ENCODE measurements at places on chromosomes 2 and 18.
A peak's percentile ranks its signal among the peaks of the same experiment; 100 is the strongest.

GRCh38 chr2:157302492-157303099 lies 23.0 kb downstream of the ERMN start:
- peak; percentile 54 for DNase-seq

DNA sequence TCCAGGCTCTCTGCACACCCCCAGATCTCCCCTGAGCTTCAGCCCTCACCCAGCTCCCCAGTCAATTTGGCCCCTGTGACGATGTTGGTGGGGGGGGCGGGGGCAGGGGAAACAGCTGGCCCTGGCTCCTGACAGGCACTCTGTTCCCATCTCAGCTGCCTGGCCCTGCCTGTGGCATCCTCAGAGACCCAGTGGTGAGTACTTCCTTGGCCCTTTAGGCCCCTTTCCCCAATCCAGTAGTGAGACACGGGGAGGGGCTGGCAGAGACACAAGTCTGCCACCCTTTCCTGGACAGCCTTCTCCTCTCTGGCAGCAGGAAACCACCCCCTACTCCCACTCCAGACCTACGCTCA lies 19.3 kb upstream of the C1QL2 start:
- no peak for DNase-seq

DNA sequence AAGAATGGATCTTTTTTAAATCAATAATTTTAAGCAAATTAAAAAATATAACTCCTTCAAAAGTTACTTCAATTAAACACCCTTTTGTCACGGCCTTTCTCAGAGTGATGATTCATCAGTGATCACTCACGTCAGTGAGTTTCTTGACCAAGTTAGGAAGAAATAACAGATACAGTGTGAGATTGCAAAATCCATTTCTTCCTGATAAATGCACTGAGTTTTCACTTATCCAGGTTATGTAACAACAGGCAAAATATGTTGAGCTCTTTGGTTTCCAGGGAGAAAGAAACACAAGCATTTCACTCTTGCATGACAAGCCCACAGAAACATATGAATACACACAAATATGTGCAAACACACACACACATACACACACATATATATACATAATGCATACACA lies 195.9 kb upstream of the CYRIA start:
- DNase-seq = no peak

- no peak for DNase-seq
Measured at GRCh38 chr18:23664674-23665073, 2.0 kb upstream of the ANKRD29 start.

DNA sequence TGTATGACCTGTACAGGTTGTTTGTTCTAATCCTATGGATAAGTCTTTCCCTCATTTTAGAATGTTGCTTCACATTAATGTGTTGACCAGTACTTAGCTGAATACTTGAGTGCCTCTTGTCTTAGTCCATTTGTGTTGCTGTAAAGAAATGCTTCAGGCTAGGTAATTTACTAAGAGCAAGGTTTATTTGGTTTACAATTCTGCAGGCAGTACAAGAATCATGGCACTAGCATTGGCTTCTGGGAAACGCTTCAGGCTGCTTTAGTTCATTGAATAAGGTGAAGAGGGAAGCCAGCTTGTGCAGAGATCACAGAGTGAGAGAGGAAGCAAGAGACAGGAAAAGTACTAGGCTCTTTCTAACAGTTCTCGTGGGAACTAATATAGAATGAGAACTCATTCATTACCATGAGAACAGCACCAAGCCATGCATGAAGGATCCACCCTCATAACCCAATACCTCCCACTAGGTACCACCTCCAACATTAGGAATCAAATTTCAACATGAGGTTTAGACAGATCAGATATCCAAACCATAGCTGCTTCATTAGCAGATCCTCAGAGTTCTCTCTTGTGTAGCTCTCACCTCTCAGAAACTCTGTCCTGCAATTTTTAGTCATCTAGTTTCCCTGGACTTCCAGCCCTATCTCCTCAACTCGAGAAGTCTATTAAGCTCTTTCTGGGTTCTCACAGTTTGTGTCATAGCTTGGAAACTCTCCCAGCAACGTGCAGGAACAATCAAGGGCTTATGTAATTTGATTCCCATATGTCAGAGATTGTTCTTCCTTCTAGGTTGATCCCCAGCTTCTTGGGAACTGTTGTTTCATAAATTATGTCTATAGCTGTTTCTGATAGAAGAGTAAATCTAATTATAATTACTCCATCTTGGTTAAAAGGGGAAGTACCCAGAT lies 2082.3 kb upstream of the CELF4 start:
- DNase-seq = peak; percentile 57

GRCh38 chr2:20667151-20667530 lies 197 bp downstream of the GDF7 start:
- DNase-seq = no peak

DNA sequence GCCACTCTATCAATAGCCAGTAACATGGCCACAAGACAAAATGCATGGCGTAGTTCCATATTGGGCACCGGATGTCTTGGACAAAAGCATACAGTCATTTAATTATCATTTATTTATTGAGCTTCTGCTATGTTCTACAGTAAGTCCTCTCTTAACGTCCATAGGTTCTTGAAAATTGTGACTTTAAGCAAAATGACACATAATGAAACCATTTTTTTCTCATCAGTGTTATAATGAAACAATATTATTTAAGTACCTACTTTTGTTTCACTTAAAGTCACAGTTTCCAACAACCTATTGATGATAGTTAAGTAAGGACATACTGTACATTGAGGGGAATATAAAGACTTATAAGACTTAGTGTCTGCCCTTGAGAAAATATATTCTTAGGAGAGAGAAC lies 84.9 kb downstream of the XRCC5 start:
- DNase-seq = no peak

GRCh38 chr2:231604101-231604684 lies 11.5 kb downstream of the TEX44 start:
- peak; percentile 89 for DNase-seq

- DNase-seq = peak; percentile 58
Measured at GRCh38 chr2:237700512-237701032, 73.2 kb downstream of the LRRFIP1 start.

DNA sequence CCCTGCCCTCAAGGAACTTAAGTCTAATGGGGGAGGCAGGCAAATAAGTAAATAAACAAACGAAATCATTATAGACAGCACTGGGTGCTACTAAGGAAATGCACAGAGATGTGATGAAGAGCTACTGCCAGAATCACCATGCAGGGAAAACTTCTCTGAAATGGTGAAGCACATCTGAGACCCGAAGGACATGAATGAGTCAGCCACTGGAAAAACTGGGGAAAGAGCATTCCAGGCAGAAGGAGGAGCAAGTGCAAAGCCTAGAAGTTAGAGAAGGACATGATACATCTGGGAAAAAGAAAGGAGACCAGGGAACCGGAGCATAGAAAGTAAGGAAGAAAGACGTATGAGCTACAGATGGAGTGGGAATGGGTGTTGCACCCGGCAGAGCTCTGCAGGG lies 56.8 kb downstream of the TGFA start:
- DNase-seq = no peak

DNA sequence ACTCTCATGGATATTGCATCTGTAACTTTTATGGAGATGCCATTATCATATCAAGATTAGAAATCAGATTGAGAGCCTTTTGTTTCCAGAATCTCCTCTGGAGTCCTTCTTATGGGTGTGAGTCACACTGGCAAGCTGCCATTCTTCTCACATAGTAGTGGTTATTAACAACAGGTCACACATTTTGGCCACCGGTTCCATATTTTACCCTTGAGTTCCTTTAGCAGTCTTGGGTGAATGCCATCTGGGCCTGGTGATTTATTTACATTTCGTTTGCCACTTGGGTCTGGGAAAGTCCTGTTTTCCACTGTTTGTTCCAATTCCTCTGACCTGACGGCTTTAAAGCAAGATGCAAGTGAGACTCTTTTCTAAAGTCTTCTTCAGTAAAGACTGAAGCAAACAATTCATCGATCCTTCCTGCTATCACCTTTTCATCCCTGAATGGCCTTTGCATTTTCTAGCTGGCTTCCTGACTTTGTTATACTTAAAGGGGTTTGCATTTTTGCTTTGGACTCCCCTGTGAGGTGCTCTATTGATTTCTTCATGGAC lies 80.5 kb upstream of the CAVIN2 start:
- no peak for DNase-seq

- no peak for DNase-seq
Measured at GRCh38 chr2:7593360-7593759, 676.1 kb downstream of the RNF144A start.
